Skeletal muscle cell (primary cell): ENCODE measurements at places on chromosomes 4 and X.

DNA sequence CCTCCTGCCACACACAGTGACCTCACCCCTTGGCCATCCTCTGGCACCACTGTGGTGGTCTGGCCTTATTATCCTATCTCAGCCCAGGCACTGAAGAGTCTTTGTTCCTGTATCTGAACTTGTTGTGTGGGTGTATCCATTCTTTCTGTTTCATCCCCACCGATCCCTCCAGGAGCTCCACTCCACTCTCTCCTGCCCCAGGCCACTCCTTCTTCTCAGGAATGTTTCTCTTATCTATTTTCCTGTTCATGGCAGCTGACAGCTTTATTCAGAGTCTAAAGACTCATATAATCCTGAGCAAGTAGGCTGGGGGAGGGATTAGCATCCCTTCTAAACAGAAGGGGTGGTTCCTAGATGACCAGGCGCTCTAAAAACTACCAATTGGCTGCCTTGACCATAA is 150.0 kb downstream of the ANAPC10 start:
- DNase-seq, result no peak

GRCh38 chr4:1777822-1778641 is 15.1 kb upstream of the FGFR3 start:
- DNase-seq, result no peak

GRCh38 chrX:94454606-94455005 is 780.6 kb downstream of the FAM133A start:
- DNase-seq, result no peak

- DNase-seq, result no peak
Observed at GRCh38 chrX:135984791-135985156, 461 bp upstream of the SLC9A6 start.

- DNase-seq, result no peak
Observed at GRCh38 chrX:48472225-48472624, 2.2 kb upstream of the SLC38A5 start.

- DNase-seq, result no peak
Observed at GRCh38 chr4:61938250-61938846, 738.2 kb downstream of the ADGRL3 start.

GRCh38 chr4:159542296-159542695 is 439.4 kb downstream of the RAPGEF2 start:
- no peak for DNase-seq

GRCh38 chrX:16870862-16871815 is 977 bp upstream of the RBBP7 start:
- DNase-seq, result no peak

DNA sequence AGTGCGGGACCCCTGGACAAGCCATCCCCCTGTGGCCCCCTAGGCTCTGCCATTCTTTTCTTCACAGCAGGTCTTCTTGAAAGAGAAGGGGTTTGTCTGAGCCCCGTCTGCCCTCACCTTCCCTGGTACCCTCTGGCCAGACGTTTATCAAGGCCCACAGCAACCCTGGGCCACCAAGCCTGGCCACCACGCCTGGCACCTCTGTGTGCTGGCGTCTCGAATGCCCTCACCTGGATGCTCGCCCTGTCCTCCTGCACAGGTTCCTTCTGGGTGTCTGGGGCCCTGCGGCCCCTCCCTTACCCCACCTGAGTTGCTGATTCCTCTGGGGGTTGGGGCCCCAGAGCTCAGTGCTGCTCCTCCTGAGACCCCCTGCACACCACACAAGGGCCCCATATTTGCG is 25.1 kb downstream of the ADRA2C start:
- no peak for DNase-seq

- no peak for DNase-seq
Observed at GRCh38 chr4:36038491-36038890, 205.8 kb downstream of the ARAP2 start.

DNA sequence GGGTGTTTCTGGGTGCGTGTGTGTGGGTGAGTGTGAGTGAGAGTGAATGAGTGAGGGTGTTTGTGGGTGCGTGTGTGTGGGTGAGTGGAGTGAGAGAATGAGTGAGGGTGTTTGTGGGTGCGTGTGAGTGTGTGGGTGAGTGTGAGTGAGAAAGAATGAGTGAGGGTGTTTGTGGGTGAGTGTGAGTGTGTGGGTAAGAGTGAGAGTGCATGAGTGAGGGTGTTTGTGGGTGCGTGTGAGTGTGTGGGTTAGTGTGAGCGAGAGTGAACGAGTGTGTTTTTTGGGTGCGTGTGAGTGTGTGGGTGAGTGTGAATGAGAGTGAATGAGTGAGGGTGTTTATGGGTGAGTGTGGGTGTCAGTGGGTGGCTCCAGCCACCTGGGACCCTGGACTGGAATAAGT is 1676.1 kb upstream of the TENM3 start:
- DNase-seq, result no peak

DNA sequence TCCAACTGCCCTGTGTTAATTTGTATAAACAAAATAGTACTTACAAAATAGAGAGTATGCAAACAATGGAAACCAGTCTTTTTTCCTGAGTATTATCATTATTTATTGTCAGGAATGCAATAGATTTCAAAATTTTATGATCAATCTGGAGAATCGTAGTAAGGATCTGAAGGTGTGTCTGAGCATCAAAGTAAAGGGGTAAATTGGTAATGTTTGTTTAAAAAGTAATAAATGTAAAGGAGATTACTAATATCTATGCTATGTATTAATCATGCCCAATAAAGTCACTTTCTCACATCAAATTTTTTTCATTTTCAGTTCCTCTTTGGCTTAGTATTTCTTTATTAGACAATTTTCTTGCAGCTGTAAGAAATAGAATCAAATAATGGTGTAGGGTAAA is 1507.1 kb upstream of the PCDH7 start:
- DNase-seq, result no peak

- DNase-seq, result no peak
Observed at GRCh38 chr4:155676430-155676825, 9.8 kb downstream of the GUCY1A1 start.

DNA sequence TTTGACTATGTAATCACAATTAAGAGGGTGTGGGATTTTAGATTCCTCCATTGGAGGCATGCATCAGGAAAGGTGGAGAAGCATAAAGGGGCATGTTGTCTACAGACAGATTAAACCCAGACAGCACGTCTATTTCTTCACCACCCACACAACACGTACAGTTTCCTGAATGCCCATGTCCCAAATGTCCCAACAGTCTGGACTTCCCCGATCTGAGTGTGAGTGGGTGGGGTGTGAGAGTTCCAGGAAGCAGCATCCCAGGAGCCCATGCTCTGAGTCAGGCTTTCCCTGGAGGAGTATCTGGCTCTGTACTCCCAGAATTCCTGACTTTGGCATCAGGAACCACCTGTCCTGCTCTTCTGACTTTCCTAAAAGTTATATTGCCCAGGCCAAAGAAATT is 30.8 kb upstream of the NDP start:
- peak; percentile 19 for DNase-seq

DNA sequence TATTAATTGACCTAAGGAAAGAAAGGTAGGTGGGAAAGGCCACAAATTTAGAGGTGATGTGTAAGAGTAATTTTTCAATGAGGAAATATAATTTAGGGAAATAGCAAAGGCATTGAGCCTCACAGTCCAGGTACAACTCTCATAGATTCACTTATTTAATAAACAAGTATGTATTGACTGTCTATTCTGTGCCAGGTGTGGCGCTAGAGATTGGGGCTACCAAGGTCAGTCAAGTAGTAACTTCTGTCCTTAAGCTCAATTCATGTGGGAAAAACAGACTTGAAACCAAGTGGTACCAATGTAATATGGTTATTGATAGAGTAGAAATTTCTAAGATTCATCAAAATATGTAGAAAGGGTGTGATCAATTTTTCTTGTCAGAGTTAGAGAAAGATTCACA is 257.5 kb downstream of the C4orf33 start:
- no peak for DNase-seq

GRCh38 chr4:168715896-168716295 is 219.0 kb downstream of the PALLD start:
- DNase-seq, result no peak

DNA sequence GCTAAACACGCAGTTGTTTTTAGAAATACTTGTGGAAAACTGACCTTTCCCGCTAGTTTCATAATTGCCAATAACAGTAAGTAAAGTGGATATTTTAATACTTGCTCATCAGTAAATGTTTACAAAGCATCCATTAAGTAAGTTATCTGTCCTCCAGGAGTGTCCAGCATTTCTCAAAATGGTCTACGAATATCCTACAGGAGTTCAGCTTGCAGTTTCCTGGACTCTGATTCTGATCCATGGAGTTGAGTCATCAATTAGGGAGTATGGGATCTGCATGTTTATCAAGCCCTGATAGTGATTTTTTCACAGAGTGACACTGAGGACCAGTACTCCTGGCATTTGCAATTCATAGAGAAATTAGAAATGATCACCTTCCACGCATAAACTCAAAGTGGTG is 325.2 kb upstream of the AADAT start:
- no peak for DNase-seq

- no peak for DNase-seq
Observed at GRCh38 chrX:14697451-14697850, 168.1 kb downstream of the GLRA2 start.
